ENCODE measurements at places on chromosomes 2 and 18.

- no peak for DNase-seq
These were observed 184.7 kb upstream of the PXDN start for GRCh38 chr2:1929001-1929400.

DNA sequence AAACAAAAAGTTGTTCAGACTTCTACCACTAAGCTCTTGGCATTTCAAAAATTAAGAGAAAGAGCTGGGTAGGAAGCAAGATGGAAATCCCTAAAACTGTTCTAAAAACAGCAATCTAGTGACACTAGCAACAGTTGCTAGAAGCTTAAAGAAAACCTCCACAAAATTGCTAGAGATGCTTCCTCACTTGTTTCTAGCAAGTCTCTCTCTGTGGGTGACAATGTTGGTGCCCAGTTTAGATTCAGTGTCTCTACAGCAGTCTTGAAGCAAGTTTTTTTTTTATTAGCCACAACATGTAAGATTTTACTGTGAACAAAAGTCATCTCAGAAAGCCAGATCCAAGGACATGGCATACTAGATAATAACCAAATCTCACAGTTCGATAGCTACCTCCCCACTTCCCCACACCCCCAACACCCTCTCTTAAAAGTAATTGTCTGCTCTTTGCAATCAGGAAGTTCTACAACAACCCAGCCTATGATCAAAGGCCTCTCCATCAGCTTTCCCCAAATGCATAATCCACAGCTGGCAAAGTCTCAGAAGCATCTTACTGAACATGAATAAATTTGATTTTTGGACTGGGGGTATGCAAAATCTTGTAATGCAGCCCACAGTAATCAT lies 70.0 kb downstream of the ANKRD44 start:
- no peak for DNase-seq

DNA sequence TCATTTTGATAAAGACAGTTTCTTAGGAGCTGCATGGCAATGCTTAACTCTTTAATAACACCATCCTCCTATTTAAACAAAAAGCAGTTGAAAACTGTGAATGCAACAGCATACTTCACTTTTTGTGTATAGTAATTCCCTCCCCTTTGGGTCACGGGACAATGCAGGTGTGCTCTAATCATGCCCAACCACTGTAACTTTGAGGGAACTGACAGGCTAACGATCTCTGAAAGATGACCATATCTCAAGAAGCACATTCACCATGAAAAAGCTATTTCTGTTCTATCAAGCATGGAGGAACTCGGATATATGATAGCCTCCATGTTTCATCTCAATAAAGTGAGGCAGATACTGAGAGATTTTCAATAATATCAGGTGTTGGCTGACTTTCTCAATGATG lies 81.1 kb upstream of the CD226 start:
- DNase-seq, result no peak

DNA sequence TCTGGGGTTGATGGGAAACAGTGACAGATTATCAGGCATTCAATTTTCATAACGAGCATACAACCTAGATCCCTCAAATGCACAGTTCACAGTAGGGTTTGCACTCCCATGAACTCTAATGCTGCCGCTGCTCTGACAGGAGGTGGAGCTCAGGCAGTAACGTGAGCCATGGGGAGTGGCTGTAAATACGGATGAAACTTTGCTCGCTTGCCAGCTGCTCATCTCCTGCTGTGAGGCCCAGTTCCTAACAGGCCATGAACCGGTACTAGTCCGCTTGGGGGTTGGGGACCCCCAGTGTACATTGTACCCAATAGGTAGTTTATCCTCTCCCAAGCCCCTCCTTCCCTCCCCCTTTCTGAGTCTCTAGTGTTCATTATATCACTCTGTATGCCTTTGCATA lies 94.6 kb downstream of the PTH2R start:
- DNase-seq, result no peak

GRCh38 chr2:97967931-97968627 lies 27.7 kb downstream of the TMEM131 start:
- DNase-seq, result no peak

GRCh38 chr2:208948073-208948472 lies 475.8 kb upstream of the MAP2 start:
- no peak for DNase-seq

DNA sequence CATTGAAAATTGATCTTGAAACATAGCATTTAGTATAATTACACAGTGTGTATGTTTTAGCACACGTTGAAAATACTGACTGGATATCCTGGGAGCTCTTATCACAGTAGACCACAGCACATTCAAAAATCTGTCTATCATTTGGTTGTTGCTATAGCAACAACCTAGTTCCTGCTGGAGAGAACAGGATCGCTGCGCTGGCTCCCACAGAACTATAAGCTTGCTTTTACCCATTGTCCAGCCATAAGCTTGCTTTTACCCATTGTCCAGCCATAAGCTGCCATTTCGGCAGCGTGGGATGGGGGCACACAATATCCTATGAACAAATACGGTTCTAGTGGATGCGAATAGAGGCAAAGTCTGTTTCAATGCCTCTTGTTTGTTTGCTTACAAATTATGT lies 70.4 kb upstream of the ST6GAL2 start:
- DNase-seq, result no peak

- DNase-seq, result no peak
These were observed 40.4 kb downstream of the SH2D6 start for GRCh38 chr2:85458601-85459563.

GRCh38 chr2:86281066-86281700 lies 56.2 kb downstream of the REEP1 start:
- DNase-seq, result no peak

- no peak for DNase-seq
These were observed 178.1 kb downstream of the NCKAP5 start for GRCh38 chr2:133390156-133390555.

DNA sequence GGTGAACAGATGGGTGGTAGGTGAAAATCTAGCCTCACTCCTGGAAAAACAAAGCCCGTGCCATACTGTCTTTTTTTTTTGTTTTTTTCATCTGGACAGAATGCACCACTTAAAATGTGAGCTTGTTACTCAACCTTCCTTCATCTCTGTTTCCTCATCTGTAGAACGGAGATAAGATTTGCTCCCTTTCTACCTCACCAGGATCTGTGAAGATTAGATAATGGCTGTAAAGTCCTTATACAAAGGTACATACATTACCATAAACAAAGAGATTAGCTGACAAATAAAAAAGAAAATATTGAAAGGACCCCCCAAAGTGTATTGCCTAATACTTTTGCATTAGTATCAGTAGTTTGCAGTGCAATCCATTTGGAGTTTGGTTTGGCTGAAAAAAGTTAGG lies 75.4 kb upstream of the ZEB2 start:
- no peak for DNase-seq

GRCh38 chr2:213057977-213058376 lies 93.4 kb downstream of the IKZF2 start:
- DNase-seq, result no peak

DNA sequence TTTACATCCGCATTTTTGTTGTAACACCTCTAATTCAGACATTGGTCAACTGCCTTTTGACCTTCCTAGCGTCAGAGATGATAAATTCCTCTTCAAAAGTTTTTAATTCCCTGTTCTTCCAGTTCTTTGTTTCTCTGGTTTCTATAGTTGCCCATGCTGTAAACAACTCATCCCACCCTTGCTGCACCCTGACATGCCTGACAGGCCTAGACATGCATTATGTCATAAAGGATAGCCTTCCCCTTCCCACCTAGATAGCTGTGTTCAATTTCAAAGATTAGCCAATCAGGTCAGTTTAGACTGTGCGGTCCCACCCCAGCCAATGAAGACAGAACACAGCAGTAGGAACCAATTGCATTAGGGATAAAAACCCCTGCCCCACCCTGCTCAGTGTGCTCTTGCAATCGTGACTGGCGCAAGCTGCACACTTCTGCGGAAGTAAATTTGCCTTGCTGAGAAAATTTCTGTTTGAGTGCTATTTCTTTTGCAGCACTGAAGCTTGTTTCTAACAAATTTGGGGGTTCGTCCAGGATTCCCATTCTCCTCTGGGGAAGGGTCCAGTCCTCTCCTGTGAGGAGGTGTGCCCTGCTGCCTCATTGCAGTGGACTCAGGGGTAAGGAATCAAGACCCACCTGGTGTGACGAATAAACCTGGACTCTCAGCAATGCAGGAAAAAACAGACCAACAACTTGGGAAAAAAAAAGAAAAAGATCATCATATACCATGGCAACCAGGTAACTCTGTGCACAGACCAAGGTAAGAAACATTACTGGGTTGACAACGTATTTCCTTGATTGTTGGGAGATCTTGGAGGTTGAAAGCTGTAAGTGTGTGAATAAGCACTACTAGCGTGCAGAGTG lies 9.1 kb upstream of the SAP130 start:
- DNase-seq, result no peak

GRCh38 chr2:110702514-110703380 lies 24.9 kb upstream of the BUB1 start:
- DNase-seq, result no peak

- DNase-seq, result no peak
These were observed 16.0 kb upstream of the LINC00305 start for GRCh38 chr18:64164883-64165282.

DNA sequence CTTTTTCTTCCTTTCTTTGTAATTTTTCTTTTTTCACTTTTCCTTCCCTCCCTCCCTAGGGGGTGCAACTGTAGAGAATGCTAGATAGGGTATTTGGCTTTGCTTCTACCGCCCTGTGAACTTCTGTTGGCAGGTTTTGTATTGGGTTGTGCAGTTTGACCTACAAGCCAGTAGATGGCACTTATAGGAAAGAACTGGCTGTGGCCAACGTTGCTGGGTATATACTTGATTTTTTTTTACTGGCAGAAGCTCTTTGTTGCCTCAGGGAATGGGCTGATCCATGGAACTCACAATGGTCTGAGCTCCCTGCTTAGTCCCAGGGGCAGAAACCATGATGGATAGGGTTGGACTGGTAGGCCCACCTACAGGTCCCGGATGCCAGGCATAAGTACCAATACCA lies 1019.5 kb upstream of the LRRTM1 start:
- no peak for DNase-seq

GRCh38 chr2:67320861-67321587 lies 76.1 kb upstream of the ETAA1 start:
- no peak for DNase-seq

DNA sequence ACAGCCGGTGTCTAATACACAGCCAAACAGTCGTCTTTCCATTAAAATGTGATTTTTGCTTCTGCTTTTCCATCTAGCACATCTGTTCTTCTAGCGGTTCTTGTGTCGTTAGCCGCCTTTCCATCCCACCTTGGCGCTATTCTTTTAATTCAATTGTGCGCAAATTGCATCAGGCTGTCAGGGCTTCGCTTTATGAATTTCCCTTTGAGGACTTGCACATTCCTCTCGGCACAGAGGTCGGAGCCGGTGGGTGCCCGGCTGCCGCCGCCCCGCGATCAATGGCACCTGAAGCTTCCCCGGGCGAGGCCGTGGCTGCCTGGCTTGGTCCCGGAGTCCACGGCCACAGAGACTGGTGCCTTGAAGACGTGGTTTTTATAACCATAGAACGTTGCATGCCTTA lies 33.9 kb upstream of the TSPYL6 start:
- DNase-seq, result no peak

DNA sequence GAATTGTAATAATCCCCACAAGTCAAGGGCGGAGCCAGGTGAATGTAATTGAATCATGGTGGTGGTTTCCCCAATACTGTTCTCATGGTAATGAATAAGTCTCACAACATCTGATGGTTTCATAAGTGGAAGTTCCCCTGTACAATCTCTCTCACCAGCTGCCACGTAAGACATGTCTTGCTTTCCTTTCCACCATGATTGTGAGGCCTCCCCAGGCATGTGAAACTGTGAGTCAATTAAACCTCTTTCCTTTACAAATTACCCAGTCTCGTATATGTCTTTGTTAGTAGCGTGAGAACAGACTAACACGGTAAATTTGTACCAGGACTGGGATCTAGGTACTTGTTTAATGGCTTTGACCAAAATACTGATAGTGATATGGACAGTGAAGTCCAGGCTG lies 744.3 kb upstream of the REG3G start:
- DNase-seq, result no peak

GRCh38 chr2:151624271-151624670 lies 110.0 kb downstream of the NEB start:
- no peak for DNase-seq

GRCh38 chr2:86304416-86304815 lies 33.0 kb downstream of the REEP1 start:
- DNase-seq, result no peak

DNA sequence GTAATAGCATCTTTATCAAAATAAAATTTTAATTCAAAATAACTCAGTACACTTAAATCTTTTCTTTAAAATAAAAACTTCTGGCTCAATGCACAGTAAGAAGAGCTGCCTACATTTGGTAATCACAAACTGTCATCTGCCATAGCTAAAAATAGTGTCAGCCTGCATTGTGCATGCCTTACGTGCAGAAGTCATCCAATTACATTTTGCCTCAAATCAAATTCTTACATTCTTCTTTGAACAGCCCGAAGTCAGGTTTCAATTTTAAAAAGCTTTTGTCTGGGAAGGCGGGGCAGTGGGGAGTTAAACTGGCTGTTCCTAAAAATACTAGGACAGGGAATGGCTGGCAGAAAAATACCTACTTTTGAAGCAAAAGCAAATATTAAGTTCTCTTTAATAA lies 51.1 kb downstream of the RTN4 start:
- DNase-seq, result no peak

GRCh38 chr2:146207901-146208300 lies 1636.9 kb upstream of the ACVR2A start:
- no peak for DNase-seq

- DNase-seq, result no peak
These were observed 57.4 kb downstream of the CYP26B1 start for GRCh38 chr2:72090271-72090720.

GRCh38 chr2:85598594-85599340 lies 3.2 kb downstream of the RNF181 start:
- DNase-seq, result no peak

DNA sequence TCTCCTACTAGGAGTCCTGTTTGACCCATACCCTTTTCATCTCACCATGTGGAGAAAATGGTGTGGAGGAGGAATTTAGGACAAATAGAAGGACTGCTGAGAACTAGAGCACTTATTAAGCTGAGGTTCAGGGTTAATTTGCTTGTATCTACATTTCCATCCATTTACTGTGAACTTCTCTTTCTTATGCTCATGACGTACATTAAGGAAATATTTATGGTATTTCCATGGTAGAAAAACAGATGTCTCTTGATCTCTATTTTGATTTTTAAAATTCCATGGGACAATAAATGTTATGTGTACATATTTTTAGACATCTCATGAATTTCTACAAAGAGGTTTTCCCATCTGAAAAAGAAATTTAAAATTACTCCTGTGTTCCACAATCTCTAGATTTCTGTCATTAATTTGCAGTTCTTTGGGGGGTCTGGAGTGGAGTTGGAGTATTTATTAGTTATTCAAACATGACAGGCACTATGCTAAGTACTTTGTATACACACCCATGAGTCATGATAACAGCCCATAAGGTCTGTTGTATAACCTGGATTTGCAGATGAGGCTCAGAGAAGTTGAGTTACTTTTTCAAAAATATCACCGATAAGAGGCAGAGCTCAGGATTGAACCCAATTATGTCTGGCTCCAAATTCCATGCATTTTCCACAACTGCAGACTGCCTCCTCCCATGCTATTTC lies 112.6 kb downstream of the COPS8 start:
- DNase-seq, result no peak

GRCh38 chr2:24766609-24767008 lies 26.6 kb downstream of the PTRHD1 start:
- DNase-seq, result no peak

Data from activated T-cell treated with anti-CD3 and anti-CD28 coated beads, Interleukin-2, amount 50 U/mL, for 4 hours (primary cell).